ENCODE measurements at places on chromosomes 13 and 19.

DNA sequence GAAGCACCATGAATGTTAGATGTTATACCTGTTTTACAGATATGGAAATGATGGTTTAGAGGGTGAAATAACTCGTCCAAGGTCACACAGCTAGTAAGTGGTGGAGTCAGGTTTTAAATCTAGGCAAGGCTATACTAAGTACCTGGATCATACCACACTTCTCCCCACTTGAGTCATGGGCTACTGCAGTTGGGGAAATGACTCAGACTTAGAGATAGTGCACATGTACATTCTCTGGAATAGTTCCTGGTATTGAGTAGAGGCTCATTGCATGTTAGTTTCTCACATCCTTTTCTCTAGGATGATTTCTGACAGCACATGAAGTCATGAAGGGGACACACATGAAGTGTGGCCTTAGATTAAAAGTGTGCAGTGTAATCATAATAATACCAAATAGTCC is 76.2 kb upstream of the TNFSF11 start:
- peak; percentile 68 for DNase-seq

DNA sequence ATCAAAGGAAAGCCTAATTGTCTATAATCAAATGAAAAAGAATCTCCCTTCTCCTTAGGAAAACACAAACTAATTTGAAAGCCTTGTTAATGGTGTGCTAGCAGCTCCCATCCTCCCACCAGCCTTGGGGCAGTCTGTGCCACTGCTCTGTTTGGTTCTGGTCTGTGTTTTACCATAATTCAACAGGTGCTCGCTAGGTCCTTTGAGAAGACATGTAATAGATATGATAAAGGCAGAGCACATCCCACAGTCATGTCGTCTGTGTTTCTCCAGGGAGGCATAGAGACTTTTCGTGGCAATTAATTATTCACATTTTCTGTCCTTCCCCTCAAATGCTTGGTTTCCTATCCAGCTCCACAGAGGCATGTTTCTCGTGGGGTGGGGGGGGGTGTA is 23.8 kb downstream of the FAM124A start:
- no peak for DNase-seq

GRCh38 chr19:34131100-34131499 is 41.2 kb upstream of the LSM14A start:
- no peak for DNase-seq

DNA sequence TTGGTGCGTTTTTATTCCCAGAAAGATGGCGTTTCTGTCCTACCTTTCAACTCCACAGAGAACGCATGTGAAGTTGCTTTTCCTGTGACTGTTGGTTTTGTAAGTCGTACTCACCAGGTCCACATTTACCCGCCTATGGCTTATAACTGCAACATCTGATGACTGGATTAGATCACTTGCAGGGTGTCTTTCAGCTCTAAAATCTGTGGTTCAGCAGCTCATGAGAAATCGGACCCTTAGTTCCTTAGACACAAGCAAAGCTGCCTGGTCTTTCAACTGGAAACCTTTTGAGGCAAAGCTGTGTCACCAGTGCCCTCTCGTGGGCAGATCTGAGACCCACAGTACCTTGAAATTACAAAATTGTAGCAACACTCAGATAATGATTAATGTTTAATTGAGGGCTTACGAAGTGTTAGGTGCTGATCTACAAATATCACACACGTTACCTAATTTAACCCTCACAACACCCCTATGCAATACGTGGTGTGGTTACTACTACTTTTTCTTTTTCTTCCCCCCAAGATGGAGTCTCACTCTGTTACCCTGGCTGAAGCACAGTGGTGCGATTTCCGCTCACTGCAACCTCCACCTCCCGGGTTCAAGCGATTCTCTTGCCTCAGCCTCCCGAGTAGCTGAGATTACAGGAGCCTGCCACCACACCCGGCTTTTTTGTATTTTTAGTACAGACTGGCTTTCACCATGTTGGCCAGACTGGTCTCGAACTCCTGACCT is 65.4 kb downstream of the RUBCNL start:
- DNase-seq, result peak; percentile 58

DNA sequence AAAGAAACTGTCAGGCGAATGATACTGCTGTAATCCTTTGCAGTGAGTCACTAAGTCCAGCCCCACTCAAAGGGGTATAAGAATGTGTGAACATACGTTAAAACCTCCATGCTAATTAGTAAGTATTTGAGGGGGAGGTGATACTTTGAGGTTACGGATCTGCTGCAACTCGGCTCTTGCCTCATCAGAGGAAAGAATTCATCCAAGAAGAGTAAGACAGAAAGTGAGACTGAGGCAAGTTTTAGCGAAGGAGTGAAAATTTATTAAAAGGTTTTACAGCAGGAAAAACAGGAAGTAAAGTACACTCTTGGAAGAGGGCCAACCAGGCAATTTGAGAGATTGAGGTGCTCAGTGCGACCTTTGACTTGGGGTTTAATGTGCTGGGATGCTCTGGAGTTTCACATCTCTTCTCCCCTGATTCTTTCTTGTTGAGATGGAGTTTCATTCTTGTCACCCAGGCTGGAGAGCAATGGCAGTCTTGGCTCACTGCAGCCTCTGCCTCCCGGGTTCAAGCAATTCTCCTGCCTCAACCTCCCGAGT is 9.8 kb downstream of the CLEC4M start:
- peak; percentile 45 for DNase-seq

DNA sequence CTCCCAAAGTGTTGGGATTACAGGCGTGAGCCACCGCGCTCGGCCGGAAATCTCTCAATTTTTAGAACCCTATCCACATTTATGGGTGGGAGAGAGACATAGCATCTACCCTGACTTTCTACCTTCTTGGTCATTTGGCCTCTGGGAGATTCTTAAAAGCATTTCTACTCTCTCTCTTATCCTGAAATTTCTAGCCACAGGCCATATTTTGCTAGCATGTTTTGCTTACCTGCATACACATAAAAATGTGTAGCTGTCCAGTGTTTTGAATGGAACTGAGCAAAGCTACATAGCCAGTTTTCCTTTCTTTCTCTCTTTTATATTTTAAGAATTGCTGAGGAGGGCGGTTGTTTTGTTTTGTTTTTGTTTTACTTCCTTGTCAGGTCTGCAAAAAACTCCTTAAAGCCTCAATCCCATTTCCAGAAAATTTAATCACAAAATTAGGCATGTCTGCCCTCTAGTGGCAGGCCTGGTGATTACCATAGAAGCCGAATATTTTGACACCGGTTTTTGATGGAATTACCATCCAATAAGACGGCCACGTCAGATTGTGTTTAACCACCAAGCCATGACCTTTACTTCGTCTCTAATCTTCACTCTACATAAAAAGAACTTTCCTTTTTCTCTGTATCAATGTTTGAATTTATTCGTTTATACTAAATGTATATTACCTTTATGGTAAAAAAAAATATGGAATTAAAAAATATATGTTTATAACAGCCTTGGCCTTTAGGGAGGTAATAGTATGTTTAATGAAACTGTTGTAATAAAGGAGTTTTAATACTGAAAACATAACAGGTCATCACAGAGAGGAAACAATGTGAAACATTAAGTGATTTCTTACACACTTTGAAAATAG is 34.4 kb upstream of the OXGR1 start:
- DNase-seq, result peak; percentile 22

GRCh38 chr19:41356984-41357739 is 3.4 kb upstream of the TGFB1 start:
- DNase-seq, result no peak

GRCh38 chr19:32909257-32909656 is 39.7 kb upstream of the SLC7A9 start:
- DNase-seq, result no peak

GRCh38 chr19:51727349-51727880 is 3.6 kb upstream of the HAS1 start:
- no peak for DNase-seq

DNA sequence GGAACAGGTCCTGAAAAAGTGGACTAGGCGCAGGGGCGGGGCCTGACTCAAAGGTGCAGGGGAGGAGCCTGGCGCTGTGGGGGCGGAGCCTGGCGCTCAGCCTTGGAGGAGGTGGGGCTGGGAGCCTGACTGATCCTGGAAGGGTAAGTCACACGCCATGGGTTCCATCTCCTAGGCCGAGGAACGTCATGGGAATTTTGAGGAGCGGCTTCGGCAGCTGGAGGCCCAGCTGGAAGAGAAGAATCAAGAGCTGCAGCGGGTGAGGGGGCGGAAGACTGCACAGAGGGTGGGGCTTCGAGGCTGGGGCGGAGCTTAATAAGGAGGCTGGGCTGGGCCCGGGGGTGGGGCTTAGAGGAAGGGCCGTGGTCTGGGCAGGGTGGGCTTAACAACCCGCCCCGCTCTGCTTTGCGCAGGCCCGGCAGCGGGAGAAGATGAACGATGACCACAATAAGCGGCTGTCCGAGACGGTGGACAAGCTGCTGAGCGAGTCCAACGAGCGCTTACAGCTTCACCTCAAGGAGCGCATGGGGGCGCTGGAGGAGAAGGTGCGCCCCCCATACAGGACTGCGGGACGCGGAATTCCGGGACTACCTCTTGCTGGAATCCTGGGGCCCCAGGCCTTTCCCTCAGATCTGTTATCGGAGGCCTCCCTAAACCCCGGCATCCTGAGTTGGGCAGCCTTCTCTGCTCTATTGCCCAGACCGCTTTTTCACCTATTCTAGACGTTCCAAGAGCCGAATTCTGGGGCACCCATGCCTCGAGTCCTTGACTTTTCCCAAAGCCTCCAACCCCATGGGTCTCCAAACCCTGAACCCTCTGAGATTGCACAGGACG is 14.5 kb downstream of the PPFIA3 start:
- DNase-seq, result peak; percentile 36

DNA sequence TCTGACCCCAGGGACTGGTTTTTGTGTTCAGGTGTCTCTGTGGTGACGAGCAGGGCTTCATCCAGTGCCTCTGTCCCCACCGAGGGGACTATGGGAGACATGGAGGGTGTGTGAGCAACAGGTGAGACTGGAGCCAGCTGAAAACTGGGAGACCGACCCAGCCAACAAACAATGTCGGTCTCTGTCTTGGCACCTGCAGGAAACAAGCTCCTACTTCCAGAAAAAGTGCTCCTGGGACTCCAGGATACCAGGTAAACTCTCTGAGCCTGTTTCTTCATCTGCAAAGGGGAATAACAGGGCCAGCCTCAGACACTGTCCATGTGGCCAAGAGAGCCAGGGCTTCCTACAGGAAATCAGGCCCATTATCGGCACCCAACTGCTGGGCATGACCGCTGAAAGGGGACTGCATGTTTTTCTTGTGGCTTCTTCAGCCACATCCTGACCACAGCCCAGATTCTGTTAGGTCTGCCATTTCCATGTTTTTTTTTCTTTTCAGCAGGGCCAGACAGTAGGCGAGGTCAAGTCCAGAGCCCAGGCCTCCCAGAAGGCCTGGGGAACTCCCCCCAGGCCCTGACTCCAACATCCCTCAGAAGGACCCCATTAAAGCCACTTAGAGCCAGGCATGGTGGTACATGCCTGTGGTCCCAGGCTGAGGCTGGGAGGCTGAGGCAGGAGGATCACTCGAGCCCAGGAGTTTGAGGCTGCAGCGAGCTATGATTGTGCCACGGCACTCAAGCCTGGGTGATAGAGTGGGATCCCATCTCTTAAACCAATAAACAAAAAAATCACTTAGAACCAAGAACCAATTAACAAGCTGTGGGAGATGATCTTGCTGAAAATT is 836 bp upstream of the BST2 start:
- no peak for DNase-seq

- DNase-seq, result no peak
These were observed 52.4 kb downstream of the ZNF676 start for GRCh38 chr19:22144394-22144793.

- DNase-seq, result no peak
These were observed 71.7 kb upstream of the GTF3A start for GRCh38 chr13:27352698-27353097.

DNA sequence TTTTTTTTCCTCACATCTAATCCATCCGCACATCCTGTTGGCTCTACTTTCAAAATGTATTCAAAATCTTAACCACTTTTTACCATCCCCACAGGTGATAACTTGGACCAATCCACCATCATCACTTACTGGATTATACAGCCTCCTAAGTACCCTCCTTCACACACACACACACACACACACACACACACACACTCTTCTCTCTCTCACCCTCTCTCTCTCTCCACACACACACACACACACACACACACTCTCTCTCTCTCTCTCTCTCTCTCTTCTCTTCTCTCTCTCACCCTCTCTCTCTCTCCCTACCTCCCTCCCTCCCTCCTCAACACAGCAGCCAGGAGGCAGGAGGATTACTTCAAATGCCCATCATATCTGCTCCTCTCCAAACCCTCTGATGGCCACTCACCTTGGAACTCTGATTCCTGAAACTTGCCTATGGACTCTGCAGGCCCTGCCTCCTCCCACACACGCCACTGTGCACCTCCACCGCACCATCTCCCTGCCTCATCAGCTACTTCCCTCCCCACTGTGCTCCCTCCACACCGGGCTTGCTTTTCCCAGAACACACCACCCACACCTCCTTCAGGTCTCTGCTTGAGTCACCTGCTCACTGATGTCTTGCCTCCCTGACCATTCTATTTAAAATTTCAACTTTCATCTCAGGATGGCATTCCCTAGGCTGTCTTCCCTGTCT is 39.7 kb downstream of the RCBTB2 start:
- no peak for DNase-seq

DNA sequence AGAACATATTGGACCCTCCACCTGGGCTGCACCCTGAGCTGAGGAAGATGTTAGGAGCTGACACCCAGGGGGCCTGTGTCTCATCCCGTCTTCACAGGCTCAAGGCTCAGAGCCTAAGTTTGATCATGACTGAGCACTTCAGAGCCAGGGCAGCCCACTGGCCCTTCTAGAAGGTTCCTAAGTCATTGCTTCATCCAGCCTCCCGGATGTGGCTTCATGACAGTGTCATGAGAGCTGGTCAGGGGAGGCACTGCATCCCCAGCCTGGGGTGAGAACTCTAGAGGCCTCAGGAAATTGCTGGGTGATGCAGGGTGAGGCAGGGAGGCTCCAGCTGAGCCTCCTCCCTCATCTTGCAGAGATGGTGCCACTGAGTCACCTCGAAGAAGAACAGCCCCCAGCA is 24.9 kb upstream of the PIK3R2 start:
- no peak for DNase-seq

DNA sequence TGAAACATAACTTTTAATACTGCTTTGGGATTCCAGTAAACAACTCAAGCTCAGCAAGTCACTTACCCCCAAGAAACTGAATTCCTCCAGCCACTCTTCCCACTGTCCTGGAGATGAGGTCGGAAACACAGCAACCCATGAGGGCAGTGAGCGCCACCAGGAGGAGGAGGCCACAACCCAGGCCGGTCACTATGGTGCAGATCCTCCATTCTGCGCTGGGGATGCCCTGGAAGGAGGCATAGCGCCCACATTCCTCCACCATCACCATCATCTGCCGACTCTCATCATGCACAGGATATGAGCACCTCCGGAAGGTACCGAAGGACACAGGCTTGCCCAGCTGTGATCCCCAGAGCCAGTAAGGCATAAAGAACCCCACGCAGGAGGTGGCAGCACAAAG is 2.2 kb downstream of the LHFPL6 start:
- no peak for DNase-seq

GRCh38 chr13:48078251-48078656 is 16.6 kb downstream of the MED4 start:
- no peak for DNase-seq

DNA sequence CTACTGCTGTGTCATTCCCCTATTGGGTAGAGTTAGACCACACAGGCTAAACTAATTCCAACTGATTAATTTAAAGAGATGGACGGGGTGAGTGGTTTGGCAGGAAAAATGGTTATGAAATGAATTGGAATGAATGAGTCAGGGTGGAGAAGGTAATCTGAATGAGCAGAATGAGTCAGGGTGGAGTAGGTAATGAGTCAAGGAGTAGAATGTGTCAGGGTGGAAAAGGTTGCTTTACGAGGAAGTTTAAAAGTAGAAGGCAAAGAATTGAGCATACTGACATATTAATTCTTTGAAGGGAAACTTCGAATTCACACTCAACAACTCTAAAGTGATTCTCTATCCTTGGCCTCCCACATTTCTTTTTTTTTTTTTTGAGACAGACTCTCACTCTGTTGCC is 12.7 kb upstream of the ZNF121 start:
- DNase-seq, result no peak
